ENCODE measurements at places on chromosomes 12 and 14. TPM values are rescaled to one million over a fixed set of nuclear protein-coding genes. Genes with fewer than 3 reads are reported as not detected.

- DNase-seq: no peak
These were observed 127.8 kb downstream of the HELB start for GRCh38 chr12:66430106-66430505.

DNA sequence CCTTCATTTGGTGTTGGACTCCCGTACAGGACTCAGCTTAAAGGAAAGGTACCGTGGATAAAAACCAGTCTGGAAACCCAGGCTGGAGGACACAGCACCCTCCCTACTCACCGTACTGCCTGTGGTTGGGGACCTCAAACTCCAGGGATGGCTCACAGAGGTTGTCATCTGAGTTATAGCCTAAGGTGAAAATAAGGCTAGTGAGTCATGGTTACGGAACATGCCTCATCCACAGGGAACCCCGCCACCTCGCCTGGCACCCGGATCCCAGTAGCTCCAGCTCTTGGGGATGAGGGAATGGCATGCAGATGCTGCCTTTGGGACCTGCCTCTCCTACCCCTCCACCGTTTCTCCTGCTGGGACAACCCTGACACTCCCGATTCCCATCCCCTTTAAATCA lies 36.8 kb upstream of the GPR68 start:
- no peak for DNase-seq

- no peak for DNase-seq
These were observed 86.3 kb downstream of the DRAM1 start for GRCh38 chr12:101963697-101964096.

DNA sequence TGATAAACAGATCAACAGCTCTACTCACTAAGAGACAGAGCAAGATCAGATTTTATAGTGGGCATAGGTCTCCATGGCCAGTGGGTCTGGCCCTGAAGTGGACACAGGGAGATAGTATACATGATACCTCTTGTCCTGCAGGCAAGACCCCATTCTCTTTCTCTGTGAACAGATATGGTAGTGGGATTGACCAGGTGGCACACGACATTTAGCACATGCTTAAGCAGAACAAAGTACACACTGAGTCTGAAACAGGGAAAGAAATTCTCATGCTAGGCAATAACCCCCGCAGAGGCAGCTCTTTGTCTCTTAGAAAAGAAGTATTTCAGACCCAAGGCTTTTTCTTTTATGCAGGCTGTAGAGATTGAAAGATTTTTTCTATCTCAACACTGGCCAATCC lies 1331.2 kb downstream of the FSCB start:
- DNase-seq: no peak

GRCh38 chr12:48817873-48818830 lies at the start of gene CACNB3:
Gene CACNB3 (plus strand): TSS chr12:48818496. CDS start chr12:48818930, 434 bp downstream.
- peak; percentile 91 for DNase-seq

DNA sequence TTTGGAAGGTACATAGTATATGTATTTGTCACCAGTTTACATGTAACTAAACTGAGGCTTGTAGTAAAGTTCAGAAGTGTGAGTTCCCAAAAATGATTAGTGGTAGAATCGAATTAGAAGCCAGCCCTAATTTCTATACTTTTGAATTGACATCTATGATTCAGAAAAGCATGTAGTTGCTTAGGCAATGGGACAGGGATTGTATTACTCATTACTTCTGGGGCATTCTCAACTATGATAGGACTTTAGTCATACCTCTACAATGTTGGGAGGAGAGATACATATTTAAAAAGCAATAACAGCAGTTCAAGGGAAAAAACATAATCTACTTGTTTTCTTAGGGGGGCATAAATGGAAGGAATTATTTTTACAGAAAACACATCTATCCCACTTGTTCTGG lies 277.9 kb upstream of the E2F7 start:
- DNase-seq: no peak

- no peak for DNase-seq
These were observed 216.8 kb downstream of the MSRB3 start for GRCh38 chr12:65495233-65495632.

GRCh38 chr12:104596134-104596799 lies 139.5 kb downstream of the CHST11 start:
- DNase-seq: no peak

DNA sequence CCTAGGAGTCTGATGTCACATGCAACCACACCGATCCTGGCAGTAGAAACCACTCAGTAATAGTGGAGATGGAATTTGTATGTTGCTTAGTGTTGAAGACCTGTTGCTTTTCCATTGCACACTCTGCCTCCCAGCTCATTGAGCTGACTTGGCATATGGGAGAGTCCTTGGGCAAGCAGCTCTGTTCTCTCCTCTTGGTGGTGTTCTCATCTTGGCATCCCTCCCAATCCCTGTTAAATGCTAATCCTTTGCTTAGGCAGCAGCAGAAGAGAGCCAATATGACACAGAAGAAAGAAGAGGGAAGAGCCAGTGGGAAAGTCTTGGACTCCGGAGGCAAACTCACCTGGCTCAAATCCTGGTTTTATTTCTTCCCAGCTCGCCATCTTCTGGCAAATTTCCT lies 178.0 kb upstream of the CAND1 start:
- no peak for DNase-seq

GRCh38 chr14:55965851-55966250 lies 152.4 kb upstream of the PELI2 start:
- DNase-seq: no peak

GRCh38 chr12:108773798-108774788 lies 42.8 kb upstream of the CORO1C start:
- peak; percentile 67 for DNase-seq

DNA sequence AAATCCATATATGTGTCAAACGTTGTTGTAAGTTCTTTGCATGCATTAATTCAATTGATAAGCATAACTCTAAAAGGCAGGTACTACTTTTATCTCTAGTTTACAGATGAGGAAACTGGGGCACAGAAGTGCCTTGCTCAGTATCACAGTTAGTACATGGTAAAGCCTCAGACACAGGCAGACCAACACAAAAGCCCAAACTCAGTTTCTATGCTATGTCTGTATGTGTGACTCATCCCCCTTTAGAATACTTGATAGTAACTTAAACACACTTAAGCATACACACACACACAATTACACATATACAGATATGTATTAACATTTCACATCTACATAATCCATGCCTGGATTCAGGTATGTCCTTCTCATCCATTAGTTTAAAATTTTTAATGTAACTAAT lies 88.0 kb downstream of the EPS8 start:
- DNase-seq: no peak

GRCh38 chr14:68074765-68075381 lies 255.3 kb downstream of the RAD51B start:
- no peak for DNase-seq

DNA sequence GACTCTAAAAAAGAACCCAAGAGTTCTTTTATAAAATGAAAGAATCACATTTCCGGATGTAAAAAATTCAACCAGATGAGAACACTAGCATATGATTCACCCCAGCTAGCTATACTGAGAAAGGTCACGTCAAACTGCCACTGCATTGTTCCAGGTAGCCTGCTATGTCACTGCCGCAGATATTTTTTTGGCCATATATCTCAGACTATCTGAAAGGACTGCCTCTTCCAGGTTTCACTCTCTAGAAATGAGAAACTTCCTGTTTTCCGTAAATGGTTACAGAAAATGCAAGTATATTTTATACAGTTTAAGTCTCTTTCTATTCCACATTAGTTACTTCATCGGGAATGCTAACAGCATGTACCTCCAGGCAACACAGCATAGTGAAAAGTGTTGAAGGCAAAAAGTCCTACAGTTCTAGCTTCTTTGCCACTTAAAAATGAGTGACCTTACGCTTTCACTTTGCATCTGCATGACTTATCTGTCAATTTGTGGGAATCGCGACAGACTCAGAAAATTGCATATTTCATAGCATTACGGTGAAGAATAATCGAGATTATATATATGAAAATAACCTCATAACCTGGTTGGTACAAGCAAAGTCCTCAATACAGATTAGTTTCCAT lies 105.2 kb downstream of the MED13L start:
- no peak for DNase-seq

DNA sequence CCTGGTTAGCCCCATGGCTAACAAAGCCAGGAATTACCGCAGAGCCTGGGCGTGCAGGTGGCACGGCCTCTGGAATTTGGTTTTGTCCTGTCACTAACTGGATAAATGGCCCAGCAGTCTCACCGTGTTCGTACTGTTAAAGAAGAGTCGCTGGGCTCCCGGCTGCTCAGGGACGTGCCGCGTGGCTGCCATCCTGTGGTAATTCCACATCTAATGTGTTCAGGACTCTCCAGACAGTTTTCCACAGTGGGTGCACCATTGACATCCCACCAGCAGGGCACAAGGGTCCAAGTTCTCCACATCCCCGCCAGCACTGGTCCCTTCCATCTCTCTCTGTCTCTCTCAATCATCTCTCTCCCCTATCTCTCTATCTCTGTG lies 19.6 kb downstream of the NOC4L start:
- no peak for DNase-seq

DNA sequence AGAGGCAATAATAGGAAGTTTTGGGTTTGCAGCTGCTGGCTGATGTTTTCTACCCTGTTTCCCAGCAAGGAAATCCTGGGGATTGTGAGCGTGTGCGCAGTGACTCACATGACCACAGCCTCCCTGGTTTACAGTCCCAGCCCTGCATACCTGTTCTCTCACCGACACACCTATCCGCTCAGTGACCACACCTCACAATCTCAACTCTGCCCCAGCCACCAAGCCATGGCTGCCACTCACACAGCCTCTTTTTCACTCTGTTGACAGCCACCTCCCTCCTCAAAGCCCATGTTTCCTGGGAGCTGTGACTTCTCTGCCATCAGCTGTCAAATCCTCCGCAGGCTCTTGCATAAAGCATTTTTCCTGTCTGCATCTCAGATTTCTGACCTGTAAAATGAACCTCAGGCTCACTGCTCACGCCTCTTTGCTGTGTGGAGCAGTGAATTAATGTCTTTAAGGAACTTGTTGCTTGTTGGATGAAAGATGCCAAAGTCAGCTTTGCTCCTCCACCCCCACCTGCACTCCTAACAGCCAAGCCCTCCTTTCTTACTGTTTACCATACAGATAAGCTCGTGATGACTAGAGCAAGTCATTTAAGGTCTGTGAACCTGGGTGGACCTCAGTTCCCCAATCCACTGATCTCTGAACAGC lies 43.5 kb downstream of the B4GALNT3 start:
- DNase-seq: no peak

Gene DYRK2
- 21.9 TPM for total RNA-seq

Gene TAS2R42
- total RNA-seq: not detected

Gene GYS2
- total RNA-seq: not detected

Gene NKX2-1
- 319 TPM for total RNA-seq

Gene ACOT4
- total RNA-seq: 6.4 TPM

Gene LRR1
- total RNA-seq: 13.6 TPM

Gene KRT74
- total RNA-seq: not detected

Gene TAS2R43
- total RNA-seq: 5.9 TPM

Gene ESR2
- total RNA-seq: 3.6 TPM

Gene LRRK2
- total RNA-seq: 719 TPM

Gene ATXN2
- total RNA-seq: 119 TPM
